SW480 (cell line): ENCODE measurements at places on chromosomes 16 and 17.

GRCh38 chr16:85894266-85894665 is 4.7 kb upstream of the IRF8 start:
- DNase-seq, result no peak

DNA sequence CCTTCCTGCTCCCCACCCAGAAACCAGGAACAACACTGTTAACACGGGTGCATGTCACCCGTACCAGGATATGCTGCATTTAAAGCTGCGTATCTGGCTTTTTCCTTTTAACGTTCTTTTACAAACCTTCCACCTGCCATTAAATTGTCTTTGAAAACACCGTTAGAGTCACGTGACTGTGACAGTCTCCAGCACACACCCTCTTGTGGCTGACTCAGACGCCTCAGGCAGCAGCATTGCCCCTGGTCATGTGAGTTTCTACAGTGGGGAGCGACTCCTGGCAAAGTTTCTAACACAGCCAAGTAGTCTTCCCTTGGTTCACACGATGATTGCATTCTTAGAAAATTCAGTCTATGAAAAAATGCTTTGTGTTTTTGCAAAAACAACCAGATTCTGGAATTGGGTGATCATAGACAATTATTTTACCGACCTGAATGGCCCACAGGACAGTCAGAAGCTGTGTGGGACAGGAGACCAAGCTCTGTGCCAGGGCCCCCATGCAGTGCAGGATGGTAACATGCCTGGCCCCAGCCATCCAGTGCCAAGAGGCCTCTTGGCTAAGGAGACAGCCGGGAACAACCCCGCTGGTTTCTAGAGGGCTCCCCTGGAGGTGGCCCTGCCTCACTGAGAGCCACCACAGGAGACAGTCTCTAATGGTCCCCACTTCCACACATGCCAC is 199.1 kb downstream of the KATNIP start:
- peak; percentile 70 for DNase-seq

DNA sequence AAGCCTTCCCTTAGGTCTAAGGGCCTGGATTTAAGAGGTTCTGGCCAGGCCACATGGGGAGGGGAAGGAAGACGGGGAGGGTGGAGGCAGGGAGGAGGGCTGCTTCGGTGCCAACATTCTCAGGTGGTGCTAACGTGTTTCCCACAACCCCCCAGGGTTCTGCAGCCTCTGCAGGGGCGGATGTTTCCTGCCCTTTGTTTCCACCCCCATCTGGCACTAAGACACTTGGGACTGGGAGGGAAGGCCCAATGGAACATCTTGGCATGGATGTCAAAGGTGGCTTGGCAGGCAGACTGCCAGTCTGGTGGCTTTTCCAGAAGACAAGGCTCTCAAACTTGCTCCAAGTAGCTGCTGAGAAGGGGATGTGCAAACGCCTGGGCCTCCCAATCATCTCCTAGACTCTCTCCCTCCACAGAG is 12.7 kb downstream of the HIC1 start:
- DNase-seq, result no peak

GRCh38 chr17:51860954-51861561 is 297.5 kb downstream of the CA10 start:
- DNase-seq, result peak; percentile 25

DNA sequence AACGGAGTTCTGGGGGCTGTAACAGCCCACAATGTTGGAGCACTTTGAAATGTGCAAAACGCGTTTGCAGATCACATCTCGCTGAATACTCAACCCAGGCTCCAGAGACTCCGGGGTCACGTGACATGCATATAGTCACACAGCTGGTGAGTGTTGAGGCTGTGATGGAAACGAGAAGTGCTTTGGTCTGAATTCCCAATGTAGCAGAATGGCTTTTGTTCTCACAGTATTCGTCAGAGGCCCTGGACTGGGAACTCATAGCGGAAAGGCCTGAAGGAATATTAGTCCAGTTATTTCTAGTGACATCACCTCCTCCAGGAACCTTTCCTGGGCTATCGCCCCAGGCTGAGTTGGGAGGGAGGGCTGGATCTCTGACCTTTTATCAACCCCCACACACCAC is 95.8 kb upstream of the CRHR1 start:
- no peak for DNase-seq

DNA sequence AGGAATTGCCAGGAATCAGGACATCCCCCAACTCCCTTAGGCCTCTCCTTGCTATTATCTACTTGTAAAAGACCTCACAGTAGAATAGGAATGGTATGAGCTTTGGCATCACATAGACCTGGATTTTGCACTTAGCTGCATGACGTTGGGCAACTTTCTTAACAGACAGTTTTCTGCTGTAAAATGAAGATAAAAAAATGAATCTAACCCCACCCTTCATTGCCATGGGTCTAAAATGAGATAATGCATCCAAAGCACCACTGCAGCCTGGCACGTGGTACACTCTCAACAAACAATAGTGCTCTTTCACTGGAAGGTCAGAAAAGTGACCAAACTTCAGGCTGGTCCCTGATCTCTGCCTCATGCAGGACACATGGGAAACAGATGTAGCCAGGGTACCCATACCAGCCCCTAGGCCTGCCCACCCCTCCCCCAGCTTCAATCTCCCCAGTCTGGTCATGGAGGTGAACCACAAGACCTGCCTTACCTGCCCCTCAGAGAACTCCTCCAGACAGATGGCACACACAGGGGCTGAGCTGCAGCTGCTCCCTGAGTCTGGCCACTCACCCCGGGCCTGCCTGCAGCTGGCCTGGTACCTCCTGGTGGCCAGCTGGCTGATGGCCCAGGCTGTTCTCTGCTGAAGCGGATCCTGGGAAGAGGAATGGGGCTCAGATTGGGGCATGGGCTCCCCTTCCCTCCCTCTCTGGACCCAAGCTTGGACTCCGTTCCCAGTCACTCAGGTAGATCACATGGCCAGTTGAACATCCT is 8.5 kb upstream of the SUPT4H1 start:
- no peak for DNase-seq

DNA sequence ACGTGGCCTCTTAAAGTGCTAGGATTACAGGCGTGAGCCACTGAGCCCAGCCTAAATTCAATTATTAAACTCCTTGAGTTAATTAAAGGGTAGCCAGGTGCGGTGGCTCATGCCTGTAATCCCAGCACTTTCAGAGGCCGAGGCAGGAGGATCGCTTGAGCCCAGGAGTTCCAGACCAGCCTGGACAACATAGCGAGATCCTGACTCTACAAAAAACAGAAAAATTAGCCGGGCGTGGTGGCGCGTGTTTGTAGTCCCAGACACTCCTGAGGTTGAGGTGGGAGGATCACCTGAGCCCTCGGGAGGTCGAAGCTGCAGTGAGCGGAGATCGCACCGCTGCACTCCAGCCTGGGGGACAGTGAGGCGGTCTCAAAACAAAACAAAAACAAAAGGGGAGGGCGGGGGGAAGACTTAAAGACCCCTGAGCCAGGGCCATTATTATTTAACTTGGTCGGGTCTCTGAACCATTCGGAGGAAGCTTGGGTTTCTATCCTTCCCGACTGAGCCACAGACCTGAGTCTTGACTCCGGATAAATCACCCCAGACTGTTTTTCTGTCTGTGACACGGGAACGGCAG is 19.5 kb downstream of the BCL7C start:
- DNase-seq, result no peak

DNA sequence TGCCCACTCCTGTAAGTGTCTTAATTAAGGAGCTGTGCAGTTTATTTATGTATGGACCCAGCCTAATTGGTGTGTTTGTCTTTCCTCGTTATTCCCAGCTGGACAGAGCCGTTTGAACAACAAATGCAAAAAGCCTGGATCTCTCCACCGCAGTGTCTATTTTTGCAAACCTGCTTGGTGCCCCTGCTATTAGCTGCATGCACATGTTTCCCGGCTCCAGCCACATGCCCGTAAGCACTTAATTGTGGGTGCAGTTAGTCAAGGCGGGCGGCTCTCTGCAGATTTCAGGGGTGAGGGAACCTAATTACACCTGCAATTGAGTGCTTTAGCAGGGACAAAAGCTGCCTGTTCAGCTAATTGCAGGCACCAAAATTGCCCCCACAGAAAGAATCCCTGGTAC is 74.0 kb upstream of the GSE1 start:
- DNase-seq, result no peak

GRCh38 chr16:88455610-88456355 is 2.7 kb downstream of the ZFPM1 start:
- DNase-seq, result peak; percentile 57

DNA sequence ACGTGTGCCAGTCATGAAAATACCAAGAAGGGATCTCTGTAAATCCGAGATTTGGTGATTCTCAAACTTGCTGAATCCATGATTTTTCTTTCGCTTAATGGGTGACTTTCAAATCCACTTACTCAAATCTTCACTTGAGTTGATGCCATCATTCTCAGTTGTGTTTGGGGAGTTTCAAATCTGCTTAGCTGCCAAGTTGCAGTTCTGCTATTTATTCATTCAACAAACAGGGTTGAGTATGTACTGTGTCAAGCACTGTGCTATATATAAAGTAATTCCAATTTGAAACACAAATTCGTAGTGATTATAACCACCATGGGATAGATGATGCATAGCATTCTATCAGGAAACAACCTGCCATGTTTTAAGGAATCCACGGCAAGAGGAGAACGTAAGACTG is 394.3 kb downstream of the CDH13 start:
- DNase-seq, result no peak

DNA sequence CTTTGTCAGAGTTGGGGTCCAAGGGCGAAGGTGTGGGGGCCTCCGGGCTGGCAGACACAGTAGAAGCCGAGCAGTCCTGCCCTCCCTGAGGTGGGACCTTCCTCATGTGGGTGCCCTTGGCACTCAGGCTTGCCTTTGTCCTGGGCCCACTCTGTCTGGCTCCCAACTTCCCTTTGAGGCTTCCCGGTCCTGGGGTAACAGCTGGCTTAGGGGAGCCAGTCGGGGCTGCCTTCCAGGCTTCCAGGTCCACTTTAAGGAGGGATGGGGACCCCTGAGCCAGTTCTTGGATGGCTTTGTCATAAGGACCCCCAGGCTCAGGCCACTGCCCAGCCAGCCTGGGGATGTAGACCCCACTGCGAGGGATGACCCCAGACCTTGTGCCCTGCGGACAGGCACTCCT is 7.8 kb downstream of the GAS2L2 start:
- DNase-seq, result no peak

DNA sequence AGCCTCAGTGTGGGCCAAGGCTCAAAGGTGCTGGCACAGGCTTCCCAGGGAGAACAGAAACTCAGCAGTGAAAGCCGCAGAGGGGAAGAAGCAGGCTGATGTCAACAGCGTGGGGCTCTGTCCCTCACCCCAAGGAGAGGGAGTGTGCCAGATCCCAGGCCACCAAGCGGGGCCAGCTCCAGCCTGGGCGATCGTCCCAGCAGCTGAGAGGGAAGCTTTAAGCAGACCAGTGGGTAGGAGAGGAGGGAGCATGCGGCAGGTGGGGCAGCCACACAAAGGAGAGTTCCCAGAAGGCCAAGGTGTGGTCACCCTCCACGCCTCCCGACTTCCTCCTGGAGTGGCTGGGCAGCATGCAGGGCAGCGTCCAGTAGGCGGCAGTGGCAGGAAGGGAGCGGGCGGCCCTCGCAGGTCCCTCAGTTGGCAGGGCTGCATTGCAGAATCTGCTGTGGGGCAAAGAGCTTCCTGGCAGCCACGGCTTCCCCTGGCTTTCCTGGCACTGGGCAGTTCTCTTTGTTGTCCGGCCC is 6.0 kb downstream of the SYNGR2 start:
- peak; percentile 80 for DNase-seq

DNA sequence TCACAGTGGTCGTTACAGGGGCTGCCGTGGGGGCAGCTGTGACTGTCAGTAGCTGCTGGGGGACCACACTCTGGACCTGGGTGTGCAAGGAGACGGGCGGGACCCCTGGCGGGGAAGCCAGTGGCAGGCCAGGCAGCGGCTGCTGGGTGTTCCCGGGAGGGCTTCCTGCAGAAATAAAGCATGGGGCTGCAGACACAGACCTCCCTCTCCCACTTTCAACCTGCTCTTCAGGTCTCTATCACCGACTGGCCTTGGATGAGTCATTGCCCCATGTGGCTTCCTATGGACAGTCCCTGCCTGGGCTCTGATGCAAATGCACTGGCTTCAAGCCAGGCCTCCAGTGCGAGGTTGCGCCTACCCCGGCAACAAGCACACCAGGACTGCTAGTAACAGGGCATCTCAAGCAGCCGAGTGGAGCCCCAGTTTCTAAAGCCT is 17.2 kb downstream of the SREBF1 start:
- DNase-seq, result peak; percentile 77

DNA sequence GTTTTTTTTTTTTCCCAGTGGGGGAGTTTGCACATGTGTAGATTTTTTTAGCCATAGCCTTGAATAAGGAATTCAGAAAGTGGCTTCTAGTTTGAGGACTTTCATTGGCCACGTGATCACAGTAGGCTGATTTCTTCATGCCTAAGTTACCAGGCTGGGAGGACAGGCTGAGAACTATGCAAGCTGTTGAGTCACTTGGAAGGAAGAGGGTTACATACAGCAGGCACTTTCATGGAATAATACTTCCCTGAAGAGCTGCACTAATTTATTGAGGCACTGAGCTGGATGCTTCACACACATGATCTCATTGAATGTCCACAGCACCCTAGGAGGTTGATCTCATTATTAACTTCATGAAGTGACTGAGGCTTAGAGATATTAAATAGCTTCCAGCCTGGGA is 22.8 kb downstream of the PRKCB start:
- DNase-seq, result no peak

DNA sequence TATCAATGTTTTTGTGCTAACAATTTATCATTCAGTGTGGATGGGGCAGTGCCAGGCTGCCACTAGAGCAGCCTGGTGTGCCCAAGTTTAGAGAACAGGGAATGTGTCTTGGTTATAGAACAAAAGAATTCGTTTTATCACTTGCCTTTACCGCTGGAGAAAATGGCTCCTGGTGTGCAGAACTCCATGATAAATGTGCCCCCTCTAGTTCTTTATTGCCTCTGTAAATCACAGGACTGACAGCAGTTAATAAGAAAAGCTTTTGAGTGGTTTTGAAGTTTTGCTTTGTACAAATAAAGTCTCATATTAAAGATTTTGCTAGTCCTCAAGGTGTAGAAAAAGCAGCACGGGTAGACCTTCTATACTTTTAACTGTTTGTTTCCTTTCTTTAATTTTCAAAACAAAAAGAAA is 28.2 kb upstream of the PSMD7 start:
- peak; percentile 1 for DNase-seq

GRCh38 chr16:79535130-79535529 is 65.4 kb downstream of the MAF start:
- no peak for DNase-seq

DNA sequence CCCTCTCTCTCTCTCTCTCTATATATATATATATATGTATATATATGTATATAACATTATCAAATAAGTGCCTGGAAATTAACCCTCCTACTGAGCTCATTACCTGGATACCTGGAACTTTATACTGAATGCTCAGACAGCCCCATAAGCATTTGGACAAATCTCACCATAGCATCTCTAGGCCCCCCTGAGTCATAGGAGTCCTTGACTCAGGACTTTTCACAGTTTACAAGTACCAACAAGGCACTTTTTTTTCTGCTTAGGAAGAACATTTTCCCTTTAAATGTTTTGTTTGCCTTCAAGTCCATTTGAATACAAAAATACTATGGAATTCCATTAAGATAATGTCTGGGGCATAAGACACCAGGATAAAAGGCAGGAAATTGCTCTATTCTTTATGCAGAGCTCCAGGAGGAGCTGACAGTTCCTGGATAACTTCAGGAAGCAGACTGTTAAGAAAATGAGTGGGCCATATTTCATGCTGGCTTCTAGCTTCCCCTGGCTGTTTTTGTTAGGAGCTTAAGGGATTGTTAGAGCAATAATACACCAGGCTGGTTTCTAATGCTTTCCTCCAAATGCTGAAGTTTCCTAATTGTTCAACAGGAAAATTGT is 171.7 kb upstream of the ASIC2 start:
- no peak for DNase-seq

GRCh38 chr16:68429076-68429854 is 19.0 kb downstream of the SMPD3 start:
- DNase-seq, result no peak

GRCh38 chr16:66948837-66949225 is 12.2 kb upstream of the CES3 start:
- no peak for DNase-seq
